Smooth muscle cell of the umbilical artery (primary cell): ENCODE measurements at places on chromosomes 12 and 14. TPM values are rescaled to one million over a fixed set of nuclear protein-coding genes. Genes with fewer than 3 reads are reported as not detected.

Gene RHOF
- 11.0 and 13.5 TPM in 2 replicates for total RNA-seq

Gene GPRC5D
- not detected in 2 replicates for total RNA-seq

Gene ADAM20
- total RNA-seq: 2.4 and 2.5 TPM in 2 replicates

Gene LALBA
- total RNA-seq: not detected in 2 replicates

Gene ARHGEF40
- total RNA-seq: 50.5 and 81.2 TPM in 2 replicates

Gene SHMT2
- 287 and 328 TPM in 2 replicates for total RNA-seq

Gene MYRFL
- total RNA-seq: under 0.01 and 0.23 TPM in 2 replicates

Gene PPP1R36
- 1.0 and 1.8 TPM in 2 replicates for total RNA-seq

Gene GOLT1B
- total RNA-seq: 106 and 114 TPM in 2 replicates

Gene OLR1
- 0.23 and 5.0 TPM in 2 replicates for total RNA-seq

Gene FBLN5
- total RNA-seq: 20.4 and 31.5 TPM in 2 replicates

Gene BMP4
- total RNA-seq: 2.1 and 2.8 TPM in 2 replicates

Gene AQP6
- not detected in 2 replicates for total RNA-seq

Gene CIDEB
- 0.59 and 0.69 TPM in 2 replicates for total RNA-seq

Gene LAG3
- total RNA-seq: 0.05 TPM in 1 of 2 replicates, not detected in the other

Gene PLCZ1
- total RNA-seq: 0.18 TPM in 1 of 2 replicates, not detected in the other

Gene KRT73
- not detected in 2 replicates for total RNA-seq

Gene IFNG-AS1
- not detected in 2 replicates for total RNA-seq

Gene CCDC38
- total RNA-seq: not detected in 2 replicates

Gene FGF6
- not detected in 2 replicates for total RNA-seq

Gene SLCO1B1
- not detected in 2 replicates for total RNA-seq

Gene SOAT2
- not detected in 2 replicates for total RNA-seq

Gene MMP19
- 5.6 and 7.4 TPM in 2 replicates for total RNA-seq

Gene STAC3
- total RNA-seq: not detected in 2 replicates

Gene TMPO
- total RNA-seq: 52.6 and 93.8 TPM in 2 replicates

Gene KRT83
- total RNA-seq: not detected in 2 replicates

Gene ESPL1
- total RNA-seq: 0.59 and 5.3 TPM in 2 replicates

Gene ATP2B1
- 90.9 and 220 TPM in 2 replicates for total RNA-seq

Gene DNAL1
- 11.3 and 17.5 TPM in 2 replicates for total RNA-seq
